ENCODE measurements at places on chromosomes 5 and 9. TPM values are rescaled to one million over a fixed set of nuclear protein-coding genes. Genes with fewer than 3 reads are reported as not detected.

GRCh38 chr9:82134010-82134409 lies 145.4 kb downstream of the SPATA31D1 start:
- no peak for DNase-seq

DNA sequence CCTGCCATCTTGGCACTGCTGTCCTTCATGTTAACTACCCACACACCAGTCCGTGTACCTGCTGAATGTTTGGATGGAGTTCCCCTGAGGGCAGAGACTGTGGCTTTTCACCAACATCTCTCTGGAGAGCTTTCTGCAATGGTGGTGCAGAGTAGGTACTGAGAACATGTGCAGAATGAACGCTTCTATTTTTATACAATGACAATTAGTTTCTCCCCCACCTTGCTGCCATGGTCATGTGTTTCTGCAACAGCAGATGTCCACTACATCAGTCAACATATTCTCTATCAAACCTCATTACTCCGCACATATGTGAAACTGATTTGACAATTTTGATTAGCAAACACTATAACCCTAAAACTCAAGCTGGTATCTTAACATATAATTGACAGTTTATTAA lies 14.5 kb downstream of the PTCH1 start:
- peak; percentile 78 for DNase-seq

DNA sequence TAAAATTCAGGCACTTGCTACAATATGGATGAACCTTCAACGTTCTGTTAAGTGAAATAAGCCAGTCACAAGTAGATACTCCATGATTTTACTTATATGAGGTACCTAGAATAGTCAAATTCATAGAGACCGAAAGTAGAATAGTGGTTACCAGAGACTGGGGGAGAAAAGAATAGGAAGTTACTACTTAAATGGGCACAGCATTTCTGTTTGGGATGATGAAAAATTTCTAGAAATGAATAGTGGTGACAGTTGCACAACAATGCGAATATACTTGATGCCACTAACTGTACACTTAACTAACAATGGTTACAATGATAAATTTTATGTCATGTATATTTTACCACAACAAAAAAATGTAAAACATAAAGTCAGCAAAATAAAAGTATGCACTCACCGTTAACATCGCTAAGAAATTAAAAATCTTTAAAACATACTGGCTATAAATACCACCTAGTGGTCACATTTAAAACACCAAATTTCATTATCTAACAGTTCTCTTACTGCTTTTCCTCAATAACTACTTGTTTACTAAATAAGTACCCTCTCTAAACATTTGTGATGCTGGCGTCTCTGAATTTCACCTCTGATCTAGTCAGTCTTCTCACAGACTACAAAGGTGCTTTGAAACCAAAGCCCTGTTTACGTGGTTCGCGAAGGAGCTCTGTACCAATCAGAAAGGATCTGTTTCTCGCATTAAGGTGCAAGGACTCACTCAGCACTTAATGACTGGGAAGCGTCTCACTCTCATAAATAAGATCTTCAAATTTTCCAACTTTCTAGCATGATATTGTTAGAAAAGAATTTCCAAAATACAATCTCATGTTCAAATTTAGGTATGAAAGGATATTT lies 22.7 kb downstream of the KIF3A start:
- peak; percentile 22 for DNase-seq

GRCh38 chr9:95499847-95500246 lies 16.9 kb downstream of the PTCH1 start:
- DNase-seq = no peak

Gene ABO
- not detected for total RNA-seq

DNA sequence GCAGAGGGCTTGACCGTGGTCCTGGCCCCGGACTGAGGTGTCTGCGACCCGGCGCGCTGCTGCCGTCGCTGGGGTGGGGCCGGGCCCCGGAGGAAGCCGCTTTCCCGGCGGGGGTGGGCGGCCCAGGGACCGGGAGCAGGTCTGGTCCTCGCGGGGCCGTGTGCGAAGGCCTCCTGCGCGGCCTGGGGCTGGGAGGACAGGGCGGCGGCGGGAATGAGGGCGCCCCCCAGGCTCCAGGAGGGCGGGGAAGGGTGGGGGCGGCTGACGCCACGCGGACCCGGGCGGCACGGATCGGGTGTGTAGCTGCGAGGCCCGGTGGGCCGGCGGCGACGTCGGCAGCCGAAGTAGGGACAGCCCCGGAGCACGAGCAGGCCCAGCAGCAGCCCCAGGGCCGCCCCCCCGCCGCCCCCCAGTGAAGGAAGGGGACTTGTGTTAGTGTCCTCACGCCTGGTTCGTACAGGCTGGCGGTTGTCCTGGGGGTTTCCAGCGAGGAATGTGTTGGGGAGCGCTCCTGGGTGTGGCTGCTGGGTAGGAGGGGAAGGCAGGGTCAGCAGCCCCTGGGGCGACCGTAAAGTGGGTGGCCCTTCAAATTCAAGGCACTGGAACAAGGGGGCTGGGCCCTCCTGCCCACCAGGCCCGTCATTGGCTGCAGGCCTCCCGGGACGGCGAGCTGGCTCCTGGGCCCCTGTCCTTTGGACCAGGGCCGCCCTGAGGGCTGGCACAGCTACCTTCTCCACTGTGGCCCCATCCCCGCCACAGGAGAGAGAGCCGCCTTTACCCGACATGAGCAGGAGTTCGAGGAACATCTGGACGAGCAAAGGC lies 597 bp upstream of the TMEM250 start:
- no peak for DNase-seq

Gene SPINK4
- not detected for total RNA-seq

DNA sequence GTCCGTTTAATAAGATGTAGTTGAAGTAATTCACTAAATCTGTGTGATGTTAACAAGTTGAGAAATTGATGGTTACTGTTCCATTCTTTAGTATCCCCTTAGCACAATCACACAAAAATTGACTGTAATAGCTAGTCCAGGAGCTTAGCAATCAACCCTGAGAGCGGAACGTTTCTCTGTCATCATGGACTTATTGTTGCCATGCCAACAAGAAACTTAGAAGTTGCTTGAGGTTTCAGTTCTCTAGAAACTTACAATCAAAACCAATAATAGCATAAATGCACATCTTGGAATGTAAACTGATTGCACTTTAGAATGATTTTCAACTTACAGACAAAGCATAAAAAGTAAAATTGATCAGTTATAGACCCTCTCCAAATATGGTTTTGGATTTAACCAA lies 125.4 kb upstream of the ANKH start:
- DNase-seq = no peak

DNA sequence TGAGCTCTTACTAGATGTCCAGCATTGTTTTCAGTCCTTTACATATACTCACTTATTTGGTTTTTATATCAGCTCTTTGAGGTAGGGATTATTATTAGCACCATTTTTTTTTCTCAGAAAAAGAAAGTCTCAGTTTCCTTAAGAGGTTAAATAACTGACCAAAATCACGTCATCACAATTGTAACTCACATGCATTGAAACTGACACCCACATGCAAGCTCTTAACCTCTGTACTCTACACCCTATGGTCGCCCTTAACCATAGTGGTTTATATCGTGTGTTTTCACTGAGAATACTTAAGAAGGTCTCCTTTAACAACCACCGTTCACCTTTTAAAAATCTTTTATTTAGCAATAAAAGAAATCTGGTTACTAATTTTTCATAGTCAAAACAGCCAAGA lies 61.0 kb downstream of the PRDM6 start:
- DNase-seq = no peak

DNA sequence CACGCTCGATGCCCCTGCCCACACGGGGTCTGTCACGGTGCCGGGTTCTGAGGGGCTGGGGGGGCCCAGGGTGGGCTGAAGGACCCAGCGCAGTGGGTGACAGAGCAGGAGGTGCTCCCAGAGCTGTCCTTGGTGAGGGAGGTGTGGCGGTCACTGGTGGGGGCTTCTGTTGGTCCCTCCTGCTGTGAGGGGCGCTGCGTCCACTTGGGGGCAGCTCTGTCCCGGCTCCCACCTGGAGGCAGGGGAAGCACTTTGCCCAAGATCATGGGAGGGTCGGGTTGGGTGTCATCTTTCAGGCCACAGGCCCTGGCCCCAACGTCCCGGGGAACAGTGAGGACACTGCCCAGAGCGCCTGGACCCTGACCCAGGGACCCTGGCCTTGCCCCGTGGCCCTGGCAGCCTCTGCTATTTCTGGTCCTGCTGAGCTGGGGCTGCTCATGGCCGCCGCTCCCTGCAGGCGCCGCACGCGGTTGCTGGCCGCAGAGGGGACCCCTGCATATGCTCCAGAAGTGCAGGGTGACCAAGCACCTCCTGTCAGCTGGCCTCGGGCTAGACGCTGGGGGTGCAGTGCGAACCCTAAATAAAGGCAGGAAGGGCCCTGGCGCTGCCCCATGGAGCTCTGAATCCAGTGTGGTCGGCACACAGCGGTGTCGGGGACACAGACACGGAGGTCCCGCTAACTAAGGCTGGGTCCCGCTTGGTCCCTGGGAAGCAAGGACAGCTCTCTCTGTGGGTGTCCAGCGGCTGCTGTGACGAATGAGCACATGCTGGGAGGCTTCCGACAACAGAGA lies 11.6 kb upstream of the RNU6ATAC start:
- DNase-seq = no peak

Gene HTR1A
- total RNA-seq = not detected

DNA sequence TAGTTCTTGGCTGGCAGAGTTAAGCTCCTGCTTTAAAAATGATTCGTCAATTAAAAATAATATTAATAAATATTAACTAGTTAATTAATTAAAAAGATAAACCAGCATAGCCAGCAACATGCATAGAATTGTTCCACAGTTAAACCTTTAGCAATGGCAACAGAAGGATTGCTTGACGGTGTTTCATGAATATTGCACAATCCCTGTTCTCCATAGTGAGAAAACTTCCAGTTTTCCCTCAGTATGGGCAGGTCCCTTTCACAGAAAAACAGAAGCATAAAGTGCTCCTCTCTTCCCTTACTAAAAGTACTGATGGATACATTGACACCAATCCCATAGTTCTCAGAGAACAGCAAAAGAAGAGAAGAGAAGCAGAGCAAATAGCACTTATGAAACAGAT lies 71.4 kb upstream of the CAST start:
- DNase-seq = no peak

DNA sequence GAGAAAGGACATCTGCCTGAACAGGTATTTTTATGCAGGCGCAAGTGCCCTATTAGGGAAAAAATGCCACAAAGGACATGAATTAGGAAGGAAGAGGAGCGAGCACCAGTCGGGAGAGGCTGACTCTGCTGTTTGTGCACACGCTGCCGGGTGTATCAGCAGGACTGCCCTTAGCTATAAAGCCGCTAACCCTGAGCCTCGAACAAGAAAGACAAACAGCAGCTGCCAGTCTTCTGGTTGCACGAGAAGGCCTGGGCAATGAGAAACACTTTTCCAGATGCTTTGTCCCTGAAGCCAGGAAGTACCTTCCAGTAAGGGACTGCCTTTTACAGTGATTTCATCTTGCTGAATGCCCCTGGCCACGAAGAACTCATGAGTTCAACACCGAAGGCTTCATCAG lies 12.6 kb downstream of the QSOX2 start:
- no peak for DNase-seq

DNA sequence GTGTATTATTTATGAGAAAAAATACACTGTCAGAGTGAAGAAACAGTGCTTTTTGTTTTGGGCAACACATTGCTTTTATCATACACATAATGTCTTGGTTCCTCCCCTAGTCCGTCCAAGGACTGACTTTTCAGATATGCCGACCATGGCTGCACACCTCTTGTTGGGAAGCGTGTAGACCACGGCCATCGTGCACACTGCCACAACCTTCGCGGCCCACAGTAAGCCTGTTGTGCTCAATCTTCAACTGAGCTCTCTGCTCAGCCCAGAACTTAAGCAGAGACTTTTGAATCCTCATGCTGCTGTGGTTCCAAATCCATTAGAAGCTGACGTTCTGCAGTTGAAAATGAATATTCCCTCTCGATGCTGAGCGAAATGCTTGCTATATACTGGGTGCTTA lies 157.6 kb upstream of the IRX2 start:
- DNase-seq = no peak

GRCh38 chr5:113749334-113749733 lies 235.8 kb downstream of the YTHDC2 start:
- DNase-seq = no peak

GRCh38 chr9:92525306-92525705 lies 10.5 kb downstream of the ECM2 start:
- DNase-seq = no peak

Gene ADAMTS16
- total RNA-seq = not detected

- DNase-seq = no peak
These were observed 31.5 kb upstream of the SGCD start for GRCh38 chr5:156295431-156295830.

- no peak for DNase-seq
These were observed 83.9 kb downstream of the TMEM174 start for GRCh38 chr5:73256862-73257261.

Gene PCA3
- not detected for total RNA-seq

GRCh38 chr5:78985116-78985724 lies at the start of gene ARSB:
Gene ARSB, minus strand, starts transcription at chr5:78985310. Its CDS starts 62 bp downstream, at chr5:78985248.
- DNase-seq = peak; percentile 58

DNA sequence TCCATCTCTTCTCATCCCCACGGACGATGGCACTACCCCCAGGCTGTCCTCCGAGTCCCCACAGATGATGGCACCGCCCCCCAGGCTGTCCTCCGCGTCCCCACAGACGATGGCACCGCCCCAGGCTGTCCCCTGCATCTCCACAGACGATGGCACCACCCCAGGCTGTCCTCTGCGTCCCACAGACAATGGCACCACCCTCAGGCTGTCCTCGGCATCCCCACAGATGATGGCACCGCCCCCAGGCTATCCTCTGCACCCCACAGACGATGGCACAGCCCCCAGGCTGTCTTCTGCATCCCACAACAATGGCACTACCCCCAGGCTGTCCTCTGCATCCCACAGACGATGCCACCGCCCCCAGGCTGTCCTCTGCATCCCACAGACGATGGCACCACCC lies 57.4 kb upstream of the PTCH1 start:
- no peak for DNase-seq

- no peak for DNase-seq
These were observed at the start of gene IFNB1 for GRCh38 chr9:21077781-21078180. Gene IFNB1, minus strand, starts transcription at chr9:21077942. Its CDS starts 73 bp downstream, at chr9:21077869.

DNA sequence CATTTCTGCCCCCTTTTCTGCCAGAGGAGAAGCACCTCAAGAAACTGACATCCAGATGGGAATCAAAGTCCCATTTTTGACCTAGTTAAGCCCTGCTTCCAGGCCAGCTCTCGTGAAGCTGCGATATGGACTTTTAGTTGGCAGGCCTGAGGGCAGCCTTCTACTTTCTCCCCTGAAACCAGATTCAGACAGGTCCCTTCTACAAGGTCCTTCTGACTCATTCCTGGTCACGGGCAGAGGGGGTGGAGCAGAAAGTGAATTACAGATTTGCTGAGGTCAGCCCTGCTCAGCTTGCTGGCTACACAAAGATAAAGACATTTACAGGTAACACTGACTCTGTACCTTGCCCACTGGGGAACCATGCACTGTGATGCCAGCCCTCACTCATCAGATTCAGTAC lies 52.8 kb upstream of the TUT7 start:
- no peak for DNase-seq

Gene HRH2
- total RNA-seq = not detected

All from G401 (cell line).